Bronchial epithelial cell (primary cell): ENCODE measurements at places on chromosomes 7 and 10. TPM values are rescaled to one million over a fixed set of nuclear protein-coding genes. Genes with fewer than 3 reads are reported as not detected.
A peak's percentile ranks its signal among the peaks of the same experiment; 100 is the strongest.

- DNase-seq: no peak
Observed at GRCh38 chr7:131208777-131209176, 118.9 kb upstream of the MKLN1 start.

GRCh38 chr7:20038676-20039075 is 178.5 kb downstream of the MACC1 start:
- DNase-seq: no peak

DNA sequence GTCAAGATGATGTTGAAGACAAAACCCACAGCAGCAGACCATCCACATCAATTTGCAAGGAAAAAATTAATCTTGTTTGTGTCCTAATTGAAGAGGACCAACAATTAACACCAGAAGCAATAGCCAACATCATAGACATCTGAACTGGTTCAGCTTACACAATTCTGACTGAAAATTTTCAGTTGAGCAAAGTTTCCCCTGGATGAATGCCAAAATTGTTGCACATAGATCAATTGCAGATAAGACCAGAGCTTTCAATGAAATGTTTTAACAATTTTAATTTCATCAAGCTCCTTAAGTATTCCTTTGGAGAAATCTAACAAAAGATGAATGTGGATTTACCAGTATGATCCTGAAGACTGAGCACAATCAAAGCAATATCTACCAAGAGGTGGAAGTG is 168.6 kb downstream of the CTNNA3 start:
- DNase-seq: no peak

DNA sequence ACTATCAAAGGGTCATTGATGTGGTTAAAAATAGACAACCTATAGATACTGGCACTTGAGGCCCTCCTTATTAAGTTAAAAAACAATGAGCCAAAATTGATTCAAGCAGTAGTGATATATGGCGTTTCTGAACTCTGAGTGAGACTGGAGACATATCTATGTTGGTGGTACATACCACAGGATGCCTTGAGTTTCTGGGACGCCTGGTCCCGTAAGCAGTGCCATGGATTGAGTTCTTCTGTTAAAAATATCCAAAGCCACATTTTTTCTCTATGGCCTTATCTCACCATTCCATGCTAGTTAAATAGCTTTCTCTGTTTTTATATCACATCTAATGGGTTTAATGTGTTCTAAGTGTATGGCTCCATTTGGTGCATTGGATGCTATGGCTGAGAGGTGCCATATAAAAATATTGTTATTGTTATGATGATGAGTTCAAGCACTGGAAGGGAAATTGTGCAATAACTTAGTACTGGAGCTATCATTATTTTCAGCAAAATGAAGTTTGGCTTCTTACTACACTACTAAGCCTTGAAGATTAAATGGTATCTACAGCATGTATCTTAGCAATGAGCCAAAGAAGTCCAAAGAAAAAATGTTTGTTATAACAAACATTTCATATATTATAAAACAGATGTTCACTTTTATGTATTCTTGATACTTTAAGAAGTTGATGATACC is 713.9 kb downstream of the SUGCT start:
- no peak for DNase-seq

GRCh38 chr7:157309988-157310668 is 26.7 kb upstream of the DNAJB6 start:
- DNase-seq: peak; percentile 92

DNA sequence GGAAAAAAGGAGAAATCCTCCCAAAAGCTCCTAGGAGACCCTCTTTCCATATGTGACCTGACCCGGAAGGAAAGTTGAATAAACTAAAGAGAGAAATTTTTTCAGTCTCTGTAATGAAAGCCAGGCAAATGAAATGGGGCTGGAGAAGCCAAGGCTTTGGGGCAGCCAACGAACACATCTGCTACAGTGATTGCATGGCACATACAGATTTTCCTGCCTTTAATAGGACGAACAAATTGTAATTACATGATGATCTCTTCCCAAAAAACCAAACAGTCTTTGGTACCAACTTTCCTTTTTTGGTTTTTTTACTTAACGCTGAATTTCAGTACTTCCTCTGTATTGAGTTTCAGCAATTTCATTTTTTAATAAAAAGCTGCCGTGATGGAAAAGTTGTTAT is 23.5 kb upstream of the PTN start:
- DNase-seq: no peak

DNA sequence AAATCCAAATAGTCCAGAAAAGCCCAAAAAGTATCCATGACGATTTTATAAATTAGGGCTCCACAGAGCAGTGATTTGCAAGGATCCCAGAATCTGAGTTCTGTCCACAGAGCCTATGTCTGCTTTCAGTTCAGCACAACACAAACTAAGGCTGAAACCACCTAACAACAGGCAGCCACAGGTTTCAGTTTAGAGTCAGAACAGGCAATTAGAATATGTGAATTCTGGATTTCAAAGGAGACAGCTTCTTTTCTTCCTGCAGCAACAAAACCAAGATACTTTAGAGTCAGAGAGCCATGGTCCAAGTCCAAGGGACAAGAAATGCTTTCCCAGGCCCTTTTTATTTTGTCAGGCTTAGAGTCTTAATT is 23.6 kb downstream of the IFIT3 start:
- DNase-seq: peak; percentile 40

SHTN1 gene
- 2.1 and 3.1 TPM in 2 replicates for total RNA-seq
